ENCODE measurements at places on chromosomes 13 and 19.

DNA sequence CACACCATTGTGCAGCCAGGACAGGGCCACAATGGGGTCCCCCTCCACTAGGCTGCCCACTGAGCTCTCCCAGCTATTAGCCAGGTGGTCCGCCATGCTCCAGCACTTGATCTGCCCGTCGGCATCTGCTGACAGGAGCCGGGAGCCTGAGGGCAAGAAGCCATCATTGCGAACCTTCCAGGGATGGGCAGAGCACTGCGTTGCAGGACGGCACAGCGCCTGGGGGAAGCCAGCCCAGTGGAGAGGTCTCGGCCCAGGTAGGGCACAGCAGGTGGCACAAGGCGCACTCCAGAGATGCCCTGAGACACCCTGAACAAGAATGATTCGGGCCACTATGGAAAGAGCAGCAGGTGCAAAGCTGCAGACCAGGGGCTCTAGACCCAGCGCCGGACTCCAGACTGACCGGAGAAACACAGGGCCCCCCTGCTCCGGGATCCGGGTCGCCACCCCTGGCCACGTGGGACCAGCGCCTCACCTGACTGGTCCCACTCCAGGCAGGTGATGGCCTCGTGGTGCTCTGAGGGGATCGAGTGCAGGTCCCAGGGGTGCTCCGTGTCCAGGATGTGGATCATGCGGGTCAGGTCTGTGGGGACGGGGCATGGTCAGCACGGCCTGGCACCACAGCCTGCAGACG, 3.2 kb downstream of the MED16 start:
- no peak for DNase-seq

- DNase-seq, result no peak
Observed at GRCh38 chr19:43643326-43643725, 3.7 kb upstream of the CADM4 start.

- no peak for DNase-seq
Observed at GRCh38 chr19:16585094-16585801, 13.0 kb upstream of the SLC35E1 start.

DNA sequence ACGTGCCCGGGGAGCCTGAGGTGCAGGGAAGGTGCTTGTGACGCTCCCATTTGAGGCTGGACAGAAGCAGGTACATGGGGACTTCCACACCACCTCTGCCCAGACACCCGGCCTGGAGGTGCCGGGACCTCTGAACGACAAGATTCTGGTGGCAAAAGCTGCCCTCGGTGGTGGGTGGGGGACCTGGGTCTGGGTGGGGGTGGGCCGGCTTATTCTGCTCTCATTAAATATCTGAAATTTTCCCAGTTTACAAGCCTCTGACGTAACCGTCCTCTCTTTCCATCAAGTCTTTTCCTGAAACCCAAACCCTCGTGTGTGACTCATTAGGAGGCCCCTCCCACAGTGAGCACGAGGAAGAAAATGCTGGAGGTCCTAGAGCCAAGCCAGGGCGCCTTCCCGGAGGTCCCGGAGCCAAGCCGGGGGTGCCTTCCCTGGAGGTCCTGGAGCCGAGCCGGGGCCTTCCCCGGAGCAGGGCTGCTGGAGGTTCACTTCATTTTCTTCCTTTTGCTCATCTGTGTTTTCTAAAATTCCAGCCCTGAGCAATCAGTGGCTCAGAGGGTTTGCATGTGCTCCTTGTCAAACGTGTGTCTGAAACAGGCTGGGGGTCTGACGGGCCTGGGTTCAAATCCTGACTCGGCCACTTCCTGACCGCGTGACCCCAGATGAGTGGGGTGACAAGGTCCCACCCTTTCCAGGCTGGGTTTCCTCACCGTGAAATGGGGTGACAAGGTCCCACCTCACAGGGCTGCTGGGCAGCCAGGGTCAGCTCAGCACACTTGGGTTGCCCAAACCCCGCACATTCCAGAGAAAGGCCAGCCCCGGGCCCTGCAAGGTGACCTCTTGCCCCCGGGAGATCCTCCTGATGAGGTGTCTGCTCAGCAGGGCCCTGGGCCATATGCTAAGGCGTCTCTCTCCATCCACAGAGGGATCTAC, 10.0 kb downstream of the CFD start:
- DNase-seq, result no peak
